ENCODE measurements at places on chromosomes 16 and 17.

GRCh38 chr17:27336184-27336583 is 42.3 kb downstream of the WSB1 start:
- DNase-seq, result no peak

GRCh38 chr17:72574675-72575510 is 454.1 kb downstream of the SOX9 start:
- DNase-seq, result no peak

- no peak for DNase-seq
Observed at GRCh38 chr17:64732336-64733006, 70.4 kb upstream of the SMURF2 start.

GRCh38 chr16:74071996-74072535 is 224.5 kb upstream of the PSMD7 start:
- DNase-seq, result no peak

DNA sequence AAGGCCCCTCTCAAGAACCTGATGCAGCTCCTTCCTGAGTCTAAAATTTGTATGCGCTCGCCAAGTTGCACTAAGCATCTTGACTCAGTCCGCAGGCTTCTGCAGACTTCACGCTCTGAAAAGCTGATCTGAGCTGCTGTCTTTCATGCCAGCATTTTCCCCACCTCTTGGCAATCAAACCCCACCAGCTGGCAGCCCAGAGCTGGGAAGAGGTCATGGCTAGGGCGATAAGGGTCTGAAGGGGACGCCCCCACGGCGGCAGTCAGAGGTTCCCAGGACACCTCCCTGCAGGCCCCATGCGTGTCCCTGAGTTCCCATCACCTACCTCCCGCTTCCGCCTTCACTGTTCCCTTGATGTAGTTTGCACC is 5.1 kb upstream of the UNC13D start:
- no peak for DNase-seq

Data from GM12891 (cell line).